Progenitor cell of endocrine pancreas (in vitro differentiated cells): ENCODE measurements at places on chromosomes 7 and 10.

GRCh38 chr7:128041203-128041602, 10.0 kb upstream of the LRRC4 start:
- DNase-seq: no peak

DNA sequence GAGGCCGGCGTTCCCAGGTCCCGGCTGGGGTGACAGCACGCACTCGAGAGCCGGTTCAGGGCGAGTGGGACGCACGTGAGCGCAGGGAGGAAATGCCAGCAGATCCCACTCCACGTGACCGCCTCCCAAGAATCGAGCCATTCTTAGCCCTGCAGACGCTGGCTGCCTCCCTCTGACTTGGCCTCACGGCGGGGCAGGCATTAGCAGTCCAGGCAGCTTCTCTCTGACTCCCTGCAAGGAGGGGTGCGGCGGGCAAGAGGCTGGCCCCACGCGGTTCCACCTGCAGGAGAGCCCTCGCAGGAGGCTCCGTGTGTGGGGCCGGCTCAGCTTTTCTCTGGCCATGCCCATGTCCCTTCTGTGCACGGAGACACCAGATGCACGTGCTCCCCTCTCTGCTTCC, 10.1 kb downstream of the GPR146 start:
- DNase-seq: no peak

DNA sequence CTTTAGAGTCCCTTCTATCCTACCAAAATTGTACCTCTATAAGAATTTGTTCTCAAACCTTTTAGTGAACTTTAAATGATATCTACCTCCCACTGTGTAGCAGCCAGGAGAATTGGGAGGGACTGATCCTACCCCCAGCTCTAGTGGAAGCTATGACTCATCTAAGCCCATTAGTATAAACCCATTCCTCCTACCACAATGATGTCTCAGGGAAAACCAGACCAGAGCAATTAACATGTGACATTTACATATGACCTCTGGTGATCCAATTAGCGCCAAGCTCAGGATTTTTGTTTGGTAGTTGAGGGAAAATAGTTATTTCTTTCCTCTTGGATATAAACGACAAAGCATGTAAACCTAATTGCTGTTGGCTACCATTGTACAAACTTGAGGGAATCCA, 33.1 kb upstream of the R3HCC1L start:
- no peak for DNase-seq

- DNase-seq: no peak
Observed at GRCh38 chr7:82624337-82624736, 180.8 kb upstream of the CACNA2D1 start.

- DNase-seq: no peak
Observed at GRCh38 chr7:83782628-83783027, 133.7 kb upstream of the SEMA3E start.

- no peak for DNase-seq
Observed at GRCh38 chr10:70169649-70170364, 507 bp downstream of the SAR1A start.

- no peak for DNase-seq
Observed at GRCh38 chr7:102005933-102006480, 188.6 kb downstream of the CUX1 start.

DNA sequence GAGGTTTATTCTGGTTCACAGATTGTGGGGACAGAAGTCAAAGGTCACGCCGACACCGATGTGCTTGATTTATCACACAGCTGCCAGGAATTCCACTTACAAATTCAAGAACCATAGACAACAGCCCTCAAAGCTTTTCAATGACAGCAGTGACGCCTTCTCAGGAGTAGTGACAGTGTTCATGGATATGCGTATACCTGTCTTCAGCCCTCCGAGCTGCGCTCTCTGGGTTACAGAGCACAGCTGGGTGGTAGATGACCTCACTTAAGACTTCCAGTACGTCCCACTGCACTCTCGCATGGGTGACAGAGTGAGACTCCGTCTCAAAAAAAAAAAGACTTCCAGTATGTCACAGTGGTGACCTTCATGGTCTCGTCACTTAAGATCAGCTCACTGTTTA, 108.5 kb downstream of the TCERG1L start:
- DNase-seq: no peak

DNA sequence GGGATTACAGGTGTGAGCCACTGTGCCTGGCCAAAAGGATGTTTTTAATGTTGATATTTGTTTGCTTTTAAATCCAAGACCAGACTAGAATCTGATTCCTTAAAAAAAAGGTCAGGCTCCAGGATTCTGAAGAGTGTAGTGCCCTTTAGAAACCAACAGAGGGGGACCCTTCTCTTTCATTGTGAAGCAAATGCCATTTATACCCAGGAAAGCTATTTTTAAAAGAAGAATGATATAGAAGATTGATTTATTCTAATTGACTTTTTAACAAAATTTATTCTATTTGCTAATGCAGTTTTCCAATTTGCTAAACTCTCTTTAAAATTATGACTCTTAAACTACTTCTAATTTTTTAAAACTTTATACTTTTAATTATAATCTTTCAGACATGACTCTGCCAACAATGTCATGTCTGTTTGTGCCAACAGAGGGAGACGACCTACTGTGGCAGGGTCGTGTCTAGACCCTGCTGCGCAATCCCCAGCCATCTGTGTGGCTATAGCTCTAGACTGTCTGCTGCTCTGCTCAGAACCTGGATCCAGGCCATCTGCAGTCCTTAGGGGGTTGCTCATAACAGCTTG, 201.0 kb upstream of the IMMP2L start:
- DNase-seq: no peak

DNA sequence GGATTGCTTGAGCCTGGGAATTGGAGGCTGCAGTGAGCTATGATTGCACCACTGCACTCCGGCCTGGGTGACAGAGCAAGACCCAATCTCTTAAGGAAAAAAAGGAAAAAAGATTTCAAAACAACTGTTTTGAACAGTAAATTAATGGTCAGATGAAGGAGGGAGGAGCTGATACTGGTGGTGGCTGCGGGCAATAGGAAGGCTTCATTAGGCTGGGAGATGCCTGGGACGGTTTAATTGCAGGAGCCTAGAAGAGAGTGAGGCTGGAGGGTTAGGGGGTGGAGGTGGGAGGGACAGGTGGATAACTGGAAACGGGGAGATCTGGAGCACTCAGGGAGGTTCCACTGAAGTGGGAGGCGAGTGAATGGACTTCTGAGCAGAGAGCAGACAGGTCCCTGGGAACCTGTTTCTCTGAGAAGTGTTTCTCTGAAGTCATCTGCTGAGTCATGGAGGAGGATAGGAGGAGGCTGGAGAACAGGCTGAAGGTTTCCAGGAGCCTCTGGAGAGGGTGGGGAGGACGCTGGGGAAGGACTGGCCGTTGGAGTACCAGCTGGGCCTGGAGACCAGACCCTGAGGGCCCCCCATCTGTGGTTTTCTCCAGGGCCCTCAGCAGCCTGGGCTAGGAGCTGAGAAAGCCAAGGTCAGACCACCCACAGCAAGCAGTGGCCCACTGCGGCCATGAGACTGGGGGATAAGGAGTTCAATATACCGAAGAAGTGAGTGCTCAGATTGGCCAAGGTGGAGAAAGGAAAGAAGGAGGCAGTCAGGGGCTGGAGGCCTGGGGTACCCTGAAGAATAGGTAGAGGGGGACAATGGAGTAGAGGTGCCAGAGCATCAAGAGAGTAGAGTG, 14.4 kb upstream of the YWHAG start:
- DNase-seq: no peak

DNA sequence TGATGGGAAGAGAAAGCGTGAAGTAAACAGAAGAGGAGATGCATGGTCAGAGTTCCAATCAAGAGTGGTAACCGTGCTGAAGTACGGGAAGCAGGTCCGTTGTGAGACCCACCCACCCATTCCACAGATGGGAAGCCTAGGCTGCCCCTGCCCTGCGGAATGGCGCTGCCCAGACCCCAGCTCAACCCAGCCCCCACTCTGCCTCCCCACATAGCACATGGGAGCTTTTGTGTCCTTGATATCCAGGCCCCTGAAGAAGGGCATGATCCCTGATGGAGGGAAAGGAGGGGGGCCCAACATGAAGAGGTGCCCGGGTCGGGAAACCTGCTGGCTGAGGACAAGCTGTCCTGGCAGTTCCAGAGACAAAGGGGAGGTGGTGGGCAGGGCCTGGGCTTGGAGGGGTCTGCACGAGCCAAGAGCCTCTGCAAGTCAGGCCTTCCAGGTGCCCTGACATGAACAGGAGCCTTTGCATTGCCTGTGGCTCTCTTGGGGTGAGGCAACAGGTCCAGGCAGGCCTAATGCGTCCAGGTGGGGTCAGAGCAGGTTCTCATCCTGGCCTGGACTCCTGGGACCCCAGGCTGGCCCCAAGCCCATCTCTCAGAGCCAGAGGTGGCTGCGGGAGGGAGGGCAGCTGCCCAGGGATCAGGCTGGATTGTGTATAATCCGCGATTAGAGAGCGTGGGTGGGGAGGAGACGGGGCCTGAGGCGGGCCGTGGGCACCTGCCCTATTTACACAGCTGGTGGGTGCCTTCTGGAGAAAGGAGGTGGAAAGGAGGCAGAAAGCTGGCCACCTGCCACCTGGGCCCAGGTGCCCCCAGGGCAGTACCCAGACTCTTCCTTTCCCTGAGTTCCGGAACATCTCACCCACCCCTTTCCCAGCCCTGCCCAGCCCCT, 23.5 kb downstream of the YKT6 start:
- no peak for DNase-seq

DNA sequence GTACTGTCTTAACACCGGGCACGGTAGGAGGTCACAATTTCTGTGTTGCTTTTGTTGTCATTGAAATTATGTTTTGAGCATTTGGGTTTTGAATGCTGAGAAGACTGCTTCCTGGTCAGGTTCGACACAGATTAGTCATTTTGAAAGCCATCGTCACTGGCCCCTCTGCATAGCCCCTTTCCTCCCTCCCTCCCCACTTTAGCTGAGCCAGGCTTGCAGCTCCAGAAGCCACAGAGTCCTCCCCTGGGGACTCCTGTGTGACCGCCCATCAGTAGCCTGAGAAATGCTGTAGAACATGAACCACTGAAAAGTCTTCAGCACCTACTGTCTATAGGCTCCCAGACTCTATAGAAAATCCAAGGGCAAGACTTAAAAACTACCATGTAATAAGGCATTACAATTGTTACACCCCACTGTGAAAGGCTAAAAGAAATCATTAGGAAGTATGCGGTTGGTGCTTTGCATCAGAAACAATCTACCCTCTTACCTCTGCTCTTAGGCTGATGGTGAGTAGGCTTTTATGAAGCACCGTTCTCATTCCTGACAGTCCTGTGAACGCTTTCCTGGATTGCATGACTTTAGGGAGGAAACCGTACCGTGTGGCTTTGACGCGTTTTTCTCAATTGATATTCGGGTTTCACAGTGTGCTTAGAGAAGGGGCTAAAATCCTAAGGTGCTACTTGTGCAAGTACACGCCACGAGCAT, 24.8 kb downstream of the JCAD start:
- DNase-seq: no peak

GRCh38 chr7:70259502-70259901, 661.2 kb downstream of the AUTS2 start:
- no peak for DNase-seq

- DNase-seq: no peak
Observed at GRCh38 chr7:135192914-135193536, 18.3 kb downstream of the WDR91 start.

GRCh38 chr7:124839687-124840086, 74.1 kb upstream of the GPR37 start:
- DNase-seq: no peak
